ENCODE measurements at places on chromosomes 3 and 15.

GRCh38 chr3:141707741-141708203 lies 30.3 kb upstream of the RNF7 start:
- DNase-seq: no peak

- DNase-seq: no peak
These were observed 56.6 kb downstream of the ETV5 start for GRCh38 chr3:186052096-186052840.

DNA sequence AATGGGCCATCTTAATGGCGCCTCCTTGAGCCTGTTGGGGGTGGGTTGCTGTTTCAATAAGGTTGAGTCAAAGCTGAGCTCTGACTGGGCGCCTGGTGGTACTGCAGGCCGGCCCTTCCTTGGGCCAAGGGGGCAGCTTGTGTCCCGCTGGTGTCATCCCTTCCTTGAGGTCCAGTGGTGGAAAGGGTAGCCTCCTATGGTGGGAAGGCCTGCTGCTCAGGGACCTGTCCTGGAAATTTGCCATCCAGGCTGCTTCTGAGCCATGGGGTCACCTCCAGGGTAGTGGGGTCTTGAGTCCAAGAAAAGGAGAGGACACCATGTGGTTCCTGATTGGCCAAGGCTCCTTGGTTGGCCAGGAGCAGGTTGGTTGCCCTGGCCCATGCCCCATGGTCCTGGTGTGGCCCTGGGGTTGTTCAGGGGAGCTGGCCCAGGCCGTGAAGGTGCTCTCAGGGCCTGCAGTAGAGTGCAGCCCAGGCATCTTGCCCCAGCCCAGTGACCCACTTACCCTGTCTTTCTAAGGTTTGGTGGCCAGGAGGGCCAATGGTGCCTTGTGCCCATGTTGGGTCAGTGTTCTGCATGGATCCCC lies 188.7 kb downstream of the UBE3A start:
- no peak for DNase-seq

DNA sequence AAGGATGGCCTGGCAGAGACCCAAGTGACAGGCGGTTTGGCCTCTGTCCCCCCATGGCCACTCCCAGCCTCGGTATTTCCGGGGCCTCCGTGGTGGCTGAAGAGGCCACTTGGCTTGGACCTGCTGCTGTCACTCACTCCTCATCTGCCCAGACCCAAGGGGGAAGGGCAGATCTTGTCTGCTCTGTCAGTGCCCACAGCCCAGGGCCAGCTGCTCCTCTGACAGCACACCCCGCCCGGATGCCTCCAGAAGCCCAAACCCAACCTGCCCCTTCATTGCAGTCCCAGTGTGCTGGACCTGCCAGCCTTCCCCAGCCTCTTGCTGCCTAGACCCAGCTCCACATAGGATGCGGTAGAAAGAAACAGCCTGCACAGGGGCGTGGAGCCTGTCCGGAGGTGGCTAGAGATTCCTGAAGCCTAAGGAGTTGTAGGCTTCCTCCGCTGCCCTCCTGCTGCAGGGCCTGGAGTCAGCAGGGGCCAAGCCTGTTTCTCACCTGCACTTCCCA lies 52.0 kb downstream of the MAGEF1 start:
- DNase-seq: no peak

GRCh38 chr3:58668247-58668646 lies 1.7 kb upstream of the FAM3D start:
- no peak for DNase-seq

DNA sequence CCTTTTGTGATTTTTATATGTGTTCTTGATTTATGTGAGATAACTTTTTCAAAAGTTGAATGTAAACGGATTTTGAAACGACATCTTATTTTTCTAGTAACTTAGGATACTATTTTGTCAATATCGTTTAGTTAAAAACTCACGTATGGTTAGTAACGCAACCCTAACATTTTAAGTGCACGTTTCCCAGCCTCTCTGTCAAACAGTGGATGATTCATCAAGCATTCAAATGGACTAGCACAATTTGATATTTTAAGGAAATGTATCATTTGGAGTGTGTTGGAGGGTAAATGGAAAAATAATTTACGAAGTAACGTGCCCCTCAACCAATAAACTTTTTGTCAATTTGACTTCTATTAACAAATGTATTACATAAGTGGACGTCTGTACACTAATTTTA lies 23.3 kb downstream of the RTP3 start:
- no peak for DNase-seq

DNA sequence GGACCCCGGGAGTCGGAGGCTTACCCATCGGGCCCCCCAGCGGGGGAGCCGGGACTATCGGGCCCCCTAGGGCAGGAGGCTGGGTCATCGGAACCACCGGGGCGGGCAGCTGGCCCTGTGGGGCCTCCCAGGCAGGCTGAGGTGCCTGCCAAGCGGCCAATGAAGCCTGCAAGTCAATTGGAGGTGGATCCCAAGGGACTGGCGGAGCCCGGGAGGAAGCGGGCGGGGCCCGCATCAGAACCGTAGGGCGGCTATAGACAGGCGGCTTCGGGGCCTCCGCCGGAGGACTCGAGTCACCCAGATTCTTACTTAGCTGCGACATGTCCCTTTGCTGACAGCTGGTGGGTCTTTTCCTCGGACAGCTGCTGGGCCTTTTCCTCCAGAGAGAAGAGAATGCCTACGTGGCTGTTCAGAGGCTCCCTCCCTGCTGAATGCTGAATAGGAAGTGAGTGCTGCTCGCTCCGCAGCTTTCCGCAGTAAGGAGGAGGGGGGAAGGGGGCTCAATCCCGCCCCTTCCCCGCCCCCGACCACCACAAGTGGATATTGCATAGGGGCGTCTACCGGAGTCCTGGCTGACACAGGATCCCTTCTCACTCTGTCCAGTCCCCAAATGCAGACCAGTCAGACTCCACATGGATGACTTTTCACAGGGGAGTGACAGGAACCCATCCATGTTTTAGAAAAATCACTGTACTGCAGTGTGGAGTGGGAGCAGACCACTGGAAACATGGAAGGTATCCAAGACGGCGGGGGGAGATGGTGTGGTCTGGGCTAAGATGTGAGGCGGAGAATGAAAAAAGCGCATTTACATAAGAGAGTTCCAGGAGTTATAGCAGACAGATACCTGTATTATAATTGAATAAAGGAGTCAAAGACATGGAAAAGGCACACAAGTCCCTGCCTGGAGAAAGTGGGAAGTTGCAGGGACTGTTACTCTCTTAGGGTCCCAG lies at the start of gene MAGEL2:
Gene MAGEL2, minus strand, starts transcription at position 447 of the 950 bp plus-strand sequence. Its CDS starts 125 bp downstream, at position 322.
- no peak for DNase-seq

DNA sequence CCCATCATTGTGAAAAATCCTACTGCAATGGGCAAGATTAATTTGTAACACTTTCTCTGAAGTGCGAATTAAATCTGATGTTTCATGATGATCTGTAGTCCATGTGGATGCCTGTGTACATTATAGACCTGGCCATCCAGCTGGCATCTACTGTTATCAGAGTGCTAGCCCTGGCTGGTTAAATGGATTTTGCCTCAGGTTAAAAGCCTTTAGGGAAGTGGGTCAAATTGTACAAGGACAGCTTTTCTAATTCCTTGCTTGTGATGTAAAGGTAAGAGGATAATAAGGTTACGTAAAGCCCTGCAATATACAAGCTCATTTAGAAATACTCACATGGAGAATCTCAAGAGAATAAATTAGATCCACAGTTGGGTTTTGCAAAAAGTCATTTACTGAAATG lies 138.2 kb downstream of the EPHA3 start:
- no peak for DNase-seq
